NCI-H446 treated with DMSO at 0.1 percent for 48 hours (cell line): ENCODE measurements at places on chromosomes 7 and 10.
A peak's percentile ranks its signal among the peaks of the same experiment; 100 is the strongest.

GRCh38 chr7:2172311-2173188 lies 60.2 kb downstream of the MAD1L1 start:
- DNase-seq, result peak; percentile 66

DNA sequence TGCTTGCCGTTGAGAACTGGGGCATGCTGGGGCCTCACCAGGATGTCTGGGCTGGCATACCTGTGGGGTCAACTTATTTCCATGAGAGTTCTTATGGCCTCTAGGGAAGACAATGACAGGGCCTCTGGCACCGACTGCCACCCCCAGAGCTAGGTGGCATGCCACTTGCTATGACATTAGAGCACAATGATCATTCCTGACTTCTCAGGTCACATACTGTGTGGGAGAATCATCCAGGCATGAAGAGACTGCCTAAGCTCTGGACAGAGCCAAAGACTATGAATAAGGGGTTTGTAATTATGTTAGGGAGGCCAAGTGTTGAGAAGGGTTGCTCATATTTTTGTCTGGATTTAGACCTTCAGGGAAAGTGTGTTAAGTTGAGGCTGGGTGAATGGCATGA lies 97.5 kb downstream of the PTPN20 start:
- DNase-seq, result no peak

GRCh38 chr7:82699773-82700186 lies 256.2 kb upstream of the CACNA2D1 start:
- DNase-seq, result no peak

DNA sequence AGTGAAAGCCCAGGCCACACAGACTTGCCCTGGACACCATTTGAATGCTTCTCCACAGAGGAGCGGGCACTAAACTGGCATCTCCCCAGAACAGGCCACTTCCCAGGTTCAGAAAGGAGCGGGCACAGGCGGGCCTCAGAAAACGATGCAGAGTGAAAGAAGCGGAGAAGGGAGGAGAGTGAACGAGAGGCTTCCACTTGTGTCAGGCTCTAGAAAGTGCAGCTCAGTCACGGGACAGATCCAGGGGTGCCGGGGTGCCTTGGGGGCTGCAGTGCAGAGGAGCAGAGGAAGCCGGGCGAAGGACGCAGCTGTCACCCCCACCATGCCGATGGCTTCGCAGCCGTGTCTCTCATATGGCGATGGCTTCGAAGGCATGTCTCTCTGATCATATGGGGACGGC lies 26.1 kb upstream of the PRKAR1B start:
- DNase-seq, result no peak

- no peak for DNase-seq
Observed at GRCh38 chr7:107072133-107072532, 27.6 kb downstream of the PRKAR2B start.

DNA sequence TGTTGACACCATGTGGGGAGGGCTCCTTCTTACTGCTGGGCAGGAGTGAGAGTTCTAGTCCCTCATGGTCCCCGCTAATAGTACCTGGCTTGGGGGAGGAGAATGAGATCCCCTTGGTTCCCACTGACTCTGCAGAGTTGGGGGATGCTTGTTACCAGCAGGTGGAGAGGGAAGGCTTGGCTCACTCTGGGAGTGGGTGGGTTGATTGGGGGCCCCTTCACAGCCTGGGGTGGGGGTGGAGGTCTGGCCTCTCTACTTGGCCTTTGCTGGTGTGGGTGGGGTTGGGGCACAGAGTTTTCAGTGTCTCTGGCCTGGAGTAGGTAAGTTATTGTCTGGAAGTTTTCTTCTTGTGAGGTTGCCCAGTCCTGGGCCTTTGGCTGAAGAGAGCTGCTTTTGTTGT lies 31.9 kb downstream of the ADCY1 start:
- no peak for DNase-seq

DNA sequence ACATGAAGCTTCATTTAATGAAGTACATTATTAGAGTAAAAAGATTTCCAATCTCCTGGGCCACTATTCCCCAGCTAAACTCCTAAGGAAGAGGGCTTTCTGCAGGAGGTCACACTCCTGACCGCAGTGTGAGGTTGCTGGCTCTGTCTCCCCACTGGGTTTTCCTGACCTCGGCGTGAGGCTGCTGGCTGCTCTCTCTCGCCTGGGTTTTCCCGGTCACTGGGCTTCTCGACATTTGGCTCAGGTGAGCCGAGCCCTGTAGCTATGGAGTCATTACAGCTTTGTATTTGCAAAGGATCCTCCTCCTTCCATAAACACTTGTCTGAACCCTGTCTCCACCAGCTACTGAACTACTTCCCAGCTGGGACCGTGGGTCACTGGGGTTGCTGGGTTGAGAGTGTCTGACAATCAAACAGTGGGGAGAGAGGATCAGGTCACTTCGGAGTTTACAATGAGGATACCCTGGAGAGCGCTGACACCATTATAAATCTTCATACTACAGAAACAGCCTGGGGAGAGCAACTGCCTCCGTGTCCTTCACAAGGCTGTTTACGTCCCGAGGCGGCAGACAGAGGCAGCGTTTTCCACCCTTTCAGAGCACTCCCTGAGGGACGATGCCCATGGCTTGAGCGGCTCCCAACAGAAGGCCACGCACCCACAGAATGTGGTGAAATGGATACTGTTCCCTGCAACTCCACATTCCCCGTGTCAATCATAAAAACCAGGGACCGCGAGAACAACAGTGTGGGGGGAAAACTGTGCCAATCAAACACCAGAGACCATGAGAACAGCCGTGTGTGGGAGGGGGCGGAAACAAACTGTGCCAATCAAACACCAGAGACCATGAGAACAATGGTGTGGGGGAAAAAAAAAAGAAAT lies 226.2 kb downstream of the ZMYND11 start:
- no peak for DNase-seq

- no peak for DNase-seq
Observed at GRCh38 chr7:113026941-113027340, 59.7 kb downstream of the GPR85 start.

DNA sequence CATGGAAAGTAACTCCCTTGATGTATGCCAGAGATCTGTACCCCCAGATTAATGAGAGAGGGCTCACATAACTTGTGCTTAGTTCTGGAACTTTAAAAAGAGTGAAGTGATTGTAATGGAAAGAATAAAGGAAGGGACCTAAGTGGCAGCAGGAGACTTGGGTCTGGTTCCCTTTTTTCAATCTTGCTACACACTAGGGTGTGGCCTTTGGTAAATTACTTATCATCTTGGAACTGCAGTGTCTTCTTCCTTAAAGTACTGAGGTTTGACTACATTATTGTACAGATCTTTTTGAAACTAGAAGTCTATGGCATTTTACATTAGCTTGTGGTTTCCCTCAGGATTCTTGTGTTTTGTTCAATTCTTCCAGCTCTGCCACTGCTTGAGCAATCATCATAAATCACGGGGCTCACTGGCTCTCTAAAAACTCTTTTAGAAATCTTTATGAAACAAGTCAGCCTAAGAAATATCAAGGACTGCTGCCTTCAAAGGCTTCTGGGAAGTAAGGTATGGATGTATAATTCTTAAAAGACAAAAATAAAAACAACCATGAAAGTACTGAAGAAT lies 22.5 kb upstream of the CHRM2 start:
- DNase-seq, result no peak

- no peak for DNase-seq
Observed at GRCh38 chr10:13644866-13645265, 58.1 kb downstream of the PRPF18 start.

- DNase-seq, result no peak
Observed at GRCh38 chr7:82404652-82405051, 38.9 kb downstream of the CACNA2D1 start.

DNA sequence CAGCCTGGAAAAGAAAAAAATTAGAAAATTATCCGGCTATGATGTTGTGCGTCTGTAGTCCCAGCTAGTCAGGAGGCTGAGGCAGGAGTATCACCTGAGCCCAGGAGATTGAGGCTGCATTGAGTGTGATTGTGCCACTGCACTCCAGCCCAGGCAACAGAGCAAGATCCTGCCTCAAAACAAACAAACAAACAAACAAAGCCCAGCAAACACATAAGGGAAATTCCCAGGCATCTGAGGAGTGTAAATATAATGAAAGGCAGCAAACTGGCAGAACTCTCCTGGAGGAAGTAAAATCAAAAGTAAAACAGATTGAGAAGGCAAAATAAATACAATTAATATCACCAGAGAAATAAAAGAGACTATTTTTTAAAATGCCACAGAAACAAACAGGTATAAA lies 84.5 kb upstream of the ITGB1 start:
- no peak for DNase-seq

- DNase-seq, result no peak
Observed at GRCh38 chr10:27192284-27192683, 37.1 kb downstream of the MASTL start.

DNA sequence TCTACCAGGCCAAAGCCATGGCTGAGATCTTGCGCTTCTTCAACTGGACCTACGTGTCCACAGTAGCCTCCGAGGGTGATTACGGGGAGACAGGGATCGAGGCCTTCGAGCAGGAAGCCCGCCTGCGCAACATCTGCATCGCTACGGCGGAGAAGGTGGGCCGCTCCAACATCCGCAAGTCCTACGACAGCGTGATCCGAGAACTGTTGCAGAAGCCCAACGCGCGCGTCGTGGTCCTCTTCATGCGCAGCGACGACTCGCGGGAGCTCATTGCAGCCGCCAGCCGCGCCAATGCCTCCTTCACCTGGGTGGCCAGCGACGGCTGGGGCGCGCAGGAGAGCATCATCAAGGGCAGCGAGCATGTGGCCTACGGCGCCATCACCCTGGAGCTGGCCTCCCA lies 142.7 kb downstream of the GRM3 start:
- DNase-seq, result no peak

DNA sequence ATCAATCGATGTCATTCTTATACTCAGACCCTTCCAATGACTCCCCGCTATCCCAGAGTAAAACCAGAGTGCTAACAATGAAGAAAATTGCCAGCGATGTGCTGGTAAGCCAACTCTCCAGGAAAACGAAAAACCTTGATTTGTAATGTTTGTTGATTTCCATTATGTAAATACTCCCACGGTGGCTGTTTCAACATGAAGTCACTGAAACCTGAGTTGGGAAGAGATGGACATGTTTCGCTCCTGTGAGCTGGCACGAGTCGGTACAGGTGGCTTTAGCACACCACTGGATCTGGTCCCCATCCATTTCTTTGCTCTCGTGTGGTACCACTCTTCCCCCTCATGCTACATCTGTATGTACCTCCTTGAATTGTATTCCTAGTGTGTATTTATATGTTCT lies 52.9 kb downstream of the AP3M1 start:
- no peak for DNase-seq

- no peak for DNase-seq
Observed at GRCh38 chr10:72927485-72927884, 27.1 kb downstream of the PLA2G12B start.

- no peak for DNase-seq
Observed at GRCh38 chr7:81919494-81919893, 149.6 kb upstream of the HGF start.

DNA sequence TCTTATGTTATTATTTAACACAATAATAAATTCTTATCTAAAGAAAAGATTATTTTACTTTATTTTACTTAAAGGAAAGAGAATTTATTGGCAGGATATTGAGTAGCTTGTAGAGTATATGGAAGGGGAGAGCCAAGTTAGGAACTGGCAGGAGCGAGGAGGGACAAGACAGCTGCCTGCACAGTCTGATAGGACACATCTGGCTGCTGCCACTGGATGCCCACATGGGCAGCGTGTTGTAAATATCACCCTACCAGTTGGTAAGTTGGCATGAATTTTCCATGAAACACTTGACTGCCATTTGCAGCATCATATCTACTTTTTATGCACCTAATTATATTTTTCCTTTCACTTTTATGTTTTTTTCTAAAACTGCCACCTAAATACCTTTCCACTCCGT lies 19.6 kb downstream of the SRI start:
- no peak for DNase-seq
